ENCODE measurements at places on chromosomes 11 and 22.

DNA sequence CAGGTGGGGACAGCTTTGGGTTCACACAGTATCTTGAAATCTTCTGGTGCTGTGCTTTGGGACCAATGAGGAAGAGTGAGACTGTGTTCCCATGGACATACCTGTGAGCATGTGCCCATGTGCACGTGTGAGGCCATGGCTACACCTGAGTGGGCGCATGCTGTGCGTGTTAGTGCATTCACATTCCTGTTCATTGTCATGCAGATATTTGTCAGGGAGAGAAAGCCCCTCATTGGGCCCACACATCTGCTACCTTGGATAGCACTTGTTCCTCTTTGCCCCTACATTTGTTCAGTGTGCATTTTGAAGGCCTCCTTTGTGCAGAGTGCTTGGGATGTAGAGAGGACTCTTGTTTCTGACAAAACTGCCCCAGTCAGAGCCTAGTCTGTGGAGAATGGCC, 154.3 kb upstream of the E2F8 start:
- DNase-seq, result no peak

DNA sequence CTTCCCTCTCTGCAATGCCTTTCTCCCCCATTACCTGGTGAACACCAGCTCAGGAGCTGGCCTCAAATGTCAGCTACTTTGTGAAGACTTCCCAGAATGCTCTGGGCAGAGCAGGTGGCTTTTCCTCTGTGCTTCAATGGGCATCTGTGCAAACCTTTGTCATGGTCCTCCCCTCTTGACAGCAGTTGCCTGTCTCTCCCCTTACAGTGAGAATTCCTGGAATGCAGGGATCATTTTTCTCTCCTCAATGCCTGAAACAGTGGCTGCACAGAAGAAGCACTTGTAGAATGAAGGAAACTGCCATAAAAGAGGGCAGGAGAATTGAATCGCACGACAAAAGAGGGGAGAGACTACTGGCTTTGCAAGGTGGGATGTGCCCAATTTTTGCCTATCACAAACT, 92.8 kb upstream of the NARS2 start:
- no peak for DNase-seq

DNA sequence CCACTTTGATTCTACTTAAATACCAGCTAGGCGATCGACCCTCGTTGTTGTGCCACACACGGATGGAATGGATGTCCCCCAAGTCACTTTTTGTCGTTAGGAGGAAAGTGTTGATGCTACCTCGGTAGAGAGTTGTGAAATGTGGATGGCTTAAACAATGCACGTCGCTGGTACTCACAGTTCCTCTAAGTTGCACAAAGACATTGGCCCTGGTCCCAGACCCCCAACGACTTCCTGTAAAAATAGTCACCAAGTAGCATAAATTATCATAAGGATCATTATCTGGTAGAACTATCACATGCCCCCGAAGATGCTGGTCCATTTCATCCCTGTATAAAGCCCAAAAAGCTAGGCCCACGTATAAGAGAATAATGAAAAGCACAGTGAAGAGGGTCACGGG, 3.8 kb downstream of the PKDREJ start:
- DNase-seq, result no peak

DNA sequence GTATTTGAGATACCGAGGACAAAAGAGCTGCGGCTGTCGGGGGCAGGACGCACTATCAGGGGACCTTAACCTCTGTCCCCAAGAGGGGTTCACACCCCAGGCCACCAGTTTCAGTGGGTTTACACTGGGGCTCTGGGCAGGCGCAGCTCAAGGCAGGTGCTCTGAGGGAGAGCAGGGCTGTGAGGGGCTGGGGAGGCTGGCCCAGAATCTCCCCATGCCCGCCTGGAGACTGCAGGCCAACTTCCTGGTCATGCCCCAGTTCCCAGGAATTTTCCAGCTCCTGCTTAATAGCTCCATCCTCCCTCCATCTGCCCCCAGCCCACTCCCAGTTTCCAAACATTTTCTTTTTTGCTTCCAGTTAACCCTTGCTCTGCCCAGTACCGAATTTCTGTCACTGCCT, 7.6 kb upstream of the PGA3 start:
- DNase-seq, result no peak

GRCh38 chr11:115132436-115133228, 371.6 kb downstream of the CADM1 start:
- DNase-seq, result no peak

DNA sequence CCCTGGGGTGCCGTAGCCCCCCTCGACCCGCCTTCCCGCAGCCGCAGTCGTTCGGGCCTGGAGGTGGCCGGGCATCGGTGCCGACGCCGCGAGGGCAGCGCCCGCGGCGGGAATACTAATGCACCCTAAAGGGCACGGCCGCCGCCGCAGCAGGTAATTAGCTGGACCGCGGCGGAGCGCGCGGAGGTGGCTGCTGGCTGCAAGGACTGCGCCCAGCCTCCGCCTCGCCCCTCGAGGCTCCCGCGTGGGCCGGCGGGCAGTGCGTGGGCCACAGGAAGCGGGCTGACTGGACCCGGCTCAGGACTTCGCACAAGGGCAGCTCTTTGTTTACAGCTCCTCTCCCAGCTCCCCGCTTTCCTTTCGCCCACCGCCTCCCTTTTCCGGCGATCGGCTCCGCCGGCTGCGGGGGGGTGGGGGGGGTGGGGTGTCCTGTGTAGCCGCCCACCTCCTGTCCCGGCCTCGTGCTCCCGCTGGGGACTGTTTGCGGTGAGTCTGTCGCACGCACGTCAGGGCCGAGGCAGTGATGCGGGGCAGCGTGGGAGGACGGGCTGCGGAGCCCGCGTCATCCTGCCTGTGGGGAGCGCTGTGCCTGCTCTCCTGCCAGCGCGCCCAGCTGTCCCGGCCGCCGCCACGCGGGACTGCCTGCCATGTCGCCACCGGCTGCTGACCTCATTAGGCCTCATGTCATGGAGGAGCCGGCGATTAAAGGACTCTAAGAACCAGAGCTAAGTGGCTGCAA, 53.2 kb downstream of the GRIK4 start:
- no peak for DNase-seq

DNA sequence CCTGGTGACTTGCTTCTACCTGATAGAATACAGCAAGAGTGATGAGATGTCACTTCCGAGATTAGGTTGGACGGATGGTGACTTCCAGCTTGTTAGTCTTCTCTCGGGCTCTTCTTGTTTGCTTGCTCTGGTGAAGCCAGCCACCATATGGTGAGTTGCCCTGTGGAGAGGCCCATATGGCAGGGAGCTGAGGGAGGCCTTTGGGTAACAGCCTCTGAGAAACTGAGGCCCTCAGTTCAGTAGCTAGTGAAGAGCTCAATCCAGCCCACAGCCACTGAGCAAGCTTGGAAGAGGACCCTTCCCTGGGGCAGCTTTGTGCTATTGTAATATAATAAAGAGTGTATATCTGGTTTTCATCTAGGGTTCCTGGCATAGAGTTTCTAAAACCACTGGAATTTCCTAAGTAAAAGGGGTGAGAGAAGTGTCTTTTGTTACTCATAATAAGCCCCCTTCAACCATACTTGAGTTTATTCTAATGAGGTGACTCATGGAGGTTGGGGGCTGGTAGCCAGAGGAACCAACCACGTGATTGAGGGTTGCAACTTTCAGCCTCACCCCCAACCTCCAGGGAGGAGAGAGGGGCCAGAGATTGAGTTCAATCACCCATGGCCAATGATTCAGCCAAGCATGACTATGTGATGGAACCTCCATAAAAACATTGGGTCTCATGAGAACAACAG, 8.0 kb upstream of the TPCN2 start:
- no peak for DNase-seq

- DNase-seq, result no peak
Observed at GRCh38 chr11:88357323-88358039, 19.9 kb upstream of the CTSC start.

DNA sequence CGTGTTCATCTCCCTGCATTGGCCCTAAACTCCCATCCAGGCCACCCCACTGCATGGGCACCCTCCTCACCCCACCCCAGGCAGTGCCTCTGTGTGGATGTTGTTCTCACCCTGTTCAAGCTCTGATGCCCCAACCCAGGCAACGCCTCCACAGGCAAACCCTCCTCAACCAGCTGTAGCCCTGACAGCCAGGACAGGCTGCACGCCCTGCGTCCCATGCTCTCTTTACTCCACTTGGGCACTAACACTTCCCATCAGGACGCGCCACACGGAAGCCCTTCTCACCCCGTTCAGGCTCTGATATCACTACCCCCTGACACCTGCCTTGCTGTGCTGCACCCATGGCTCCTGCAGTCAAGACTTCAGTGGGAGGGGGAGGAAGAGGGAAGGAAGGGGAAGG, 47.9 kb downstream of the KCNJ1 start:
- no peak for DNase-seq

DNA sequence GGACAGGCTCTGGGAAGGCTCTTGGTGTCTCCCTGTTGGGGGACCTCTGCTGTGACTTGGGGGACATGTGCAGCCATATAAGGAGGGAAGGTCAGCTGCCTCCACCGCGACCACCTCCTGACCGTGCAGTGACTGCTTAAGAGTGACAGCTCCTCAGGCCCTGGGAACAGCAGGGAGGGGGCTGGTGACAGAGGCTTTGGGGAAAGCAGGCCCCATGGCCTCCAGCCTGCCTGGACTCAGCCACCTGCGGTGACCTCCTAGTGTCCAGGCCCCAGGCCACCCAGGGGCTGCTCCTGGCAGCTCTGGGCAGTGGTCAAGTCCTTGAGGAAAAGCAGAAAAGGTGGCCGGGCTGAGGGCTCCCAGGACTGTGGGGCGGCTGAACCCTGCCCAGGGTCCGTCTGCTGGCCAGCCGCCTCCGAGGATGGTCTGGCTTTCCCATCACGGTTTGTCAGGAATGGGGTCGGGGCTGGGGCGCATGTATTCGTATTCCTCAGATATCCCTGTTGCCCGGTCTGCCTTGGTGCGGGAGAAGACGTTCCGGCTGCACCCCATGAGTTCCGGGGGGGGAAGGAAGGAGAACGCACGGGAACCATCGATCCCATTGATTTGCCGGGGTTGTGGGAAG, 96.8 kb downstream of the WNT7B start:
- DNase-seq, result no peak

DNA sequence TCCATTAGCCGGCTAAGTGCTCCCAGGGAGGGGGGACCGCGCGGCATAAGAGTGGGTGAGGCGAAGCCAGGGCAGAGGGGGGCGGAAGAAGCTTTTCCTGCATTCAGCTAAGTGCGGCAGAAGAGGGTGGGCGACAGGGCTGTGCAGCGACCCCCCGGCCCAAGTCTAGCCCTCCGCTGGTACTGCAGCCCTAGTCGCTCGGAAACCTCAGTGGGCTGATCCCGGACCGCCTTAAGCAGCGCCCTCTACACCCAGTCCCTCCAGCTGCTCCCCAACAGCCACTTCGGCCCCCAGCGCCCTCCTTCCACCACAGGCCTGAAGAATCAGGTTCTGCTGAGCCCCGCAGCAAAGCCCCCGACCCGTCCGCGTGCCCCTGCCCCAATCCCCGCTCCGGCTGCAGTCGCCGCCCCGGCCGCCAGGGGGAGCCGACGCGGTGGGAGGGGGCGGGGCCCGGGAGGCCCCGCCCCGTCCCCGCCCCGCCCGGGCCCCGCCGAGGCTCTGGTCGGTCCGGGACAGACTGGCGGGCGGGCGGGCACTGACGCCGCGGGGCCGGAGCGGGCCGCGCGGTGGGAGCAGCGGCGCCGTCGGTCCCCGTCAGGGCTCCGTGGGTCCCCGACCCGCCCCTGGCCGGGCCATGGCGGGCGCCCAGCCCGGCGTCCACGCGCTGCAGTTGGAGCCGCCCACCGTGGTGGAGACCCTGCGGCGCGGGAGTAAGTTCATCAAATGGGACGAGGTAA, at the start of gene PLCB3:
TSS of gene PLCB3 (plus strand) at position 515 of the 737 bp plus-strand sequence. CDS start at position 635, 120 bp downstream.
- DNase-seq, result peak; percentile 72

DNA sequence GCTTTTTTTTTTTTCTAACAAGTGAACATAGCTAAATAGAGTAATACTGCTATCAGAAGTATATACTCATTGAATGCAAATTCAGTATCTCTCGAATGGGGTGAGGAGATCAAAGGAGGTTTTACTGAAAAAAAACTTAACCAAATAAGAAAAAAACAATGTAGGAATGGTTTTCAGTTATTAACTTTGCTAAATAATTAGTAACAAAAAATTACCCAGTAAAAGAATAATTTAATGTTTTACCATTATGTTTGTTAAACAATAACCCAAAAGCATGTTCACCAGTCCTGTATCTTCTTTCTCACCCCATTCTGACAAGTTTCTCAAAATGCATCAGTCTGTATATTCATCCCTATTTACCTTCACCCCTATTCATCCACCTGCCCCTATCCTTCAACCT, 22.6 kb upstream of the CTSC start:
- no peak for DNase-seq

GRCh38 chr22:47206164-47206563, 443.7 kb downstream of the TBC1D22A start:
- DNase-seq, result no peak

GRCh38 chr11:86192519-86193257, 51.9 kb upstream of the EED start:
- DNase-seq, result no peak

- DNase-seq, result no peak
Observed at GRCh38 chr11:8808226-8808585, 102.8 kb upstream of the AKIP1 start.

DNA sequence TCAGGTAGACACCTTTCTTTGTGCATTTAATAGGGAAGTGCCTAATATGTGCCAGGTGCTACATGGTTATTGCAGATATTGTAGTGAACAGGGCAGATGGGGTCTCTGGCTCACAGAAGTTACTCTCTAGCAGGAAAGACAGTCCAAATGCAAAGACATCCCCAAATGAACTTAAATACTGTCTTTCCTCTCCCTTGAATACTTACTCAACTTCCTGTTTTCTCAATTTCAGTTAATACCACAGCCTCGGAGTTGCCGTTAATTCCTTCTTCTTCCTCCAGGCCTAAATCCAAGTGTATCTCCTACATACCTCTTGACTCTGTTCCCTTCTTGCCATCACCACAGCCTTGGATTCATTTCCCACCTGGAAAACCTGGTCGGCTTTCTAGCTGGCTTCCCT, 134.3 kb upstream of the SESN3 start:
- DNase-seq, result no peak

DNA sequence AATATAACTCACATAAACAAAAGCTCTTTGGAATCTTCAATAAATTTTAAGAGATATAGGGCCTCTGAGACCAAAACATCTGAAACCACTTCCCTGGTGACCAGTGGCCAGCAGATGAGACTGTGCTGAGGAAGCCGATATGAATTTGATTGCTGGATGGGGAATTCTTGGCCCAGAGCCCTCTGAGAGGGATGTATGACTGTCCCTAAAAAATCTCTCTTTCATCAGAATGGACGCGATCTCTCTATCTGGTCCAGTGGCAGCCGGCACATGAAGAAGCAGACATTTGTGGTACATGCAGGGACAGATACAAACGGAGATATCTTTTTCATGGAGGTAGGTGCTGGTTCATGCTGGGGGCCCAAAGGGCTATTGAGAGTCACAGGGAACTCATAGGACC, 37.5 kb downstream of the MYBPC3 start:
- DNase-seq, result no peak

- no peak for DNase-seq
Observed at GRCh38 chr22:49658902-49659280, 168.8 kb downstream of the BRD1 start.
